ENCODE measurements at places on chromosomes 4 and X.

DNA sequence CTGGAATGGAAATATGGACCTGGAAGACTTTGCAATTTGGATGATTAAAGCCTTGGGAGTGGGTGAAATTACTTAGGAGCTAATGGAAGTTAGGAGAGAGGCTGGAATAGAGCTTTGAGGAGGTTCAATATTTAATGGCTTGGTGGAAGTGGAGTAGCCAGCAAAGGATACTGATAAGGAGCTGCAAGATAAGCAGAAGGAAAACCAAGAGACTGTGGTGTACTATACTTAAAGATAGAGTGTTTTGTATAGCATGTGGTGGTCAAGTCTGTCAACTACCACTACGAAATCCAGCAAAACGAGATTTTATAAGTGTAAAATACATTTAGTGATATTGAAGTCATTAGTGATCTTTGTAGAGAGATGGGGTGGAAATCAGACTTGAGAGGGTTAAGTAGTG, 54.0 kb upstream of the TMLHE start:
- DNase-seq = no peak

GRCh38 chrX:122579526-122579925, 604.6 kb upstream of the GRIA3 start:
- no peak for DNase-seq

GRCh38 chrX:68691921-68692320, 44.5 kb downstream of the STARD8 start:
- no peak for DNase-seq

- DNase-seq = no peak
Measured at GRCh38 chr4:1716065-1716945, 4.2 kb upstream of the SLBP start.

GRCh38 chr4:55498051-55498450, 48.7 kb downstream of the CLOCK start:
- DNase-seq = no peak

GRCh38 chr4:155011163-155011780, 197.2 kb upstream of the NPY2R start:
- no peak for DNase-seq

DNA sequence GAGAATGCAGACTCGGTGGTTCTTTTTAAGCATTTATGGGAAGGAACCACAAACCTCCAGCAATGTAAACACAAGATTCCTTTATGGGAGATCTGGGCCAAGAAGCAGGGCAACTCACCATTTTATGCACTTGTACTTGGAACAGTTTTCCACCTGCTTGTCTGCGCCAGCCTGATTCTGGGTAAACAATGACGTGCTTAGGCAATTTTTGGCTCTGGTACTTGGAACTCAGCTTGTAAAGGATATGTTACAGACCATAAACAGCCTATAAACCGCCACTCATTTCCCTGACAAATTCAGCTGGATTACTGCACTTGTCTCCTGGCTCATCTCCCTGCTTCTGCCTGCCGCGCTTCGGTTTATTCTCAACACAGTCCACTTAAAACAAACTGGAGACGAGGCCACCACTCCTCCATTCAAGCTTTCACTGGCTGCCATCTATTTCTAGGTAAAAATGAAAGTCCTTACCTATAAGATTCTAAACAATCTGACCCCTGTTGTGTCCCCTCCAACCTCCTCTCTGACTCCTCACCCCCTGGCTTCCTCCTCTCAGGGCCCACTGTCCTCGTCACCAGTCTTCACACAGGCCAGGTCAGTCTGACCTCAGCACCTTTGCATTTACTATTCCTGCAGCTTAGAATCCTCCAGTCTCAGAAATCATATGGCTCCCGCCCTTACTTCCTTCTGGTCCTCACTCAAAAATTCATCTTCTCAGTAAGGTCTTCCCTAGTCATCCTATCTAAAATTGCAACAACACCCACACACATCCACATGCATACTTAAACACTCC, 205.9 kb upstream of the GALNT7 start:
- DNase-seq = no peak

DNA sequence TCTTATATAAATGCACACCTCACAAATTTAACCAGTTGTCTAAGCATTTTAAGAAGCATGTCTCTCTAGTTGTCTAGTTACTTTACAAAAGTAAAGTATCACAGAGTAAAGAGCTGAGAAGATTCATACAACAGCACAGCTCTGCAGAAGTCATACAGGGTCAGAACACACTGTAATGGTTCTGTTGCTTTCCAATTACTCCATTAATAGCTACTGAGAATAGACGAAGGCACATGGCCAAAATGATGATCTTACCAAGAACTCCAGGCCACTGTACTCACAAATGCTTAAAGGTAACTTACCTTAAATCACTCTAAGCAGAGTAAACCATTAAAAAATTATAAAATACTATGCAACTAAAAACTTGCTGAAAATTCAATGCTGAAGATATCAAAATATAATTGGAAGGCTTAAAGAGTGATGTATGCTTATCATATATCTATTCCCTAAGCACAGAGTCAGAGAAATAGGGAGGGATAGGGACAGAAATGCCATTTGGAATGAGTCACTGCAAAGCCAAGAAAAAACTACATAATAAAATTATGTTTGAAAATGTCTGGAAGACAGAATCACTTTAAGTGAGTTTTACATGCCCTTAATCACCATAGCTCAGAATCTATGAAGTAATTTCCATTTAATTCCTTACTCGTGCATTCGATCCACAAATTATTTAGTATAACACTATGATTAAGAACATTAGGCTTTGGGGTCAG, 71.0 kb downstream of the DDX60L start:
- no peak for DNase-seq

DNA sequence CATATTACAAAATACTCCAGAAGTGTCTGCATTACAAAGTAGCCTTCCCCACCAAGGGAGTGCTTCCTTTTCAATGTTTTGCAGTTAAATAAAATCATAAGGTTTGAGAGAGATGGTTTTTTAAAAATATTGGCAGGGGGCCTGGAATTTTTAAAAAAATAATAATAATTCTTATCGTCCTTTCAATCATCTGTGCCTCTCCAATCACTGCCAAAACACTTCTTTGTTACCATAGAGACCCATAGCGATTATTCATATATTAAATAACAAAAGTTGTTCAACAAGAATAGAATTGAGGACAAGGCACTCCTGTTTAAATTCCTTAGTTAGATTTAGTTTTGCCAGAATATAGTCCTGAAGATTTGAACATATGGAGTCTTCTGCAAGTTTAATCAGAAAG, 203.1 kb downstream of the FAT4 start:
- no peak for DNase-seq

- no peak for DNase-seq
Measured at GRCh38 chr4:53925050-53925605, 139.3 kb downstream of the CHIC2 start.

DNA sequence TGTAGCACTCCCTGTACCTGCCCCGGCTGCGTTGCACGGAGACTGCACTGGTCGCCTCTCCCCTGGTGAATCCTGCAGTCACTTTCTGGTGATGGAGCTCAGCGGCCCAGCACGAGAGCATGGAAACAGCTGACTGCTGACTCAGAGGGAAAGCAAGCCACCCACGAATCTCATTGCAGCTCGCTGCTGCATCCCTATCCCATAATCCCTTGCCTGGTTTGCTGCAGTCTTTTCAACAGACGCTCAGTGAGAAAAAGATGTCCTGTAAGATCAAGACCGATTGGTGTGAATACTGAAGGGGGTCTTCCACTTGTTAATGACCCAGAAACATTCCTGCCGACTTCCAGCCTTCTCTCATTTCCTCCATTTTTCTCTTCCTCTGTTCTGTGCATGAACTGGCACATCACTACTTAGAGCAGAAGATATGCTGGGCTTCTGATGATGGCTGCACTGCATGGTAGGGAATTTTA, 52.9 kb downstream of the TRIM2 start:
- no peak for DNase-seq

- DNase-seq = no peak
Measured at GRCh38 chr4:89879215-89879614, 15.4 kb upstream of the MMRN1 start.

DNA sequence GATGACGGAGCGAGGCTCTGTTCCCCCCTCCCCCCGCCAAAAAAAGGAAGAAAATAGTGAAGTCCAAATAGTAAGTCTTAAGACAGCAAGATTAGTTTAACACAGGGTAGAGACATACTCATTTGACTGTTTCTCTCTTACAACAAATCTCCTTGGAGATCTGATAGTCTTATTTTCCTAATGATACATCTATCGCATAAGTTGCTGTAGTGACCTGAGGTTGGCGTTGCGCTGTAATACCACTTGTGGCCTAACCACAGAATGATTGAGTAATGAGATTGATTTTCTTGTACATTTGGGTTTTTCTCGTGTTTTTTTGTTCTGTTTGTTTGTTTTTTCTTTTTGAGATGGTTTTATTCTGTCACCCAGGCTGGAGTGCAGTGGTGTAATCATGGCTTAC, 27.2 kb downstream of the OCIAD1 start:
- no peak for DNase-seq

DNA sequence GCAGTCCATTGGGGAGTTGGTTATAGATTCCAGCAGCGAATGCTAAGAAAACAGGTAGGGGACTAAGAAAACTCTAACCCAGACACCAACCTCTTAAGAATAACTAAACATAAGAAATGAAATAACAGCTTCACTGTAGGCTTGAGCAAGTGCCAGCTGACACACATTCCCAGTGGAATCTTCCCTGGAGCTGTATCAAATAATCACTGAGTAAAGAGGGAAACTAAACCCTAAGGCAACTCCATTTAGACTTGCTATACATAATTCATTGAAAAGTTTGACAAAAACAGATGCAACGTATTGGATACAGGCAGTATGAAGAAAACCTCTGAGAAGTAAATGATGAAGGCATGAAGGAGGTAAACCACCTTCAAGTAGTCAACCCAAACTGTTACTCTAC, 293.5 kb downstream of the OPHN1 start:
- no peak for DNase-seq

- DNase-seq = no peak
Measured at GRCh38 chrX:30635630-30636029, 17.6 kb upstream of the GK start.

DNA sequence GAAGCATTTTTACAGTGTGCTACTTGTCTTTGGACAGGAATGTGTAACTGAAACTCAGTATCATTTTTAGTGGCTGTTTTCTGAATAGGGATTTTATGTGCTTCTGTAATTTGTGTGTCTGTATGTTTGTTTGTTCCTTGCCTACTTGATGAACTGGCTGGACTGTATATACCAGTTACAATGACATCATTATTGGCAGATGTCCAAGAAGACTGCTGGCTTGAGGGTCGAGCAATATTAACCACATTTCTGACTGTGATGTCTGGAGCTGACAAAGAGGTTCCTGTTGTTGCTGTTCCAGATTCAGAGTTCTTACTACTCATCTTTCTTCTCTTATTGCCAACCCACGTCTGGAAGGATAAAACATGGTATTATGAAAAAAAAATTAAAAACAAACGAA, 33.0 kb downstream of the HDX start:
- no peak for DNase-seq

DNA sequence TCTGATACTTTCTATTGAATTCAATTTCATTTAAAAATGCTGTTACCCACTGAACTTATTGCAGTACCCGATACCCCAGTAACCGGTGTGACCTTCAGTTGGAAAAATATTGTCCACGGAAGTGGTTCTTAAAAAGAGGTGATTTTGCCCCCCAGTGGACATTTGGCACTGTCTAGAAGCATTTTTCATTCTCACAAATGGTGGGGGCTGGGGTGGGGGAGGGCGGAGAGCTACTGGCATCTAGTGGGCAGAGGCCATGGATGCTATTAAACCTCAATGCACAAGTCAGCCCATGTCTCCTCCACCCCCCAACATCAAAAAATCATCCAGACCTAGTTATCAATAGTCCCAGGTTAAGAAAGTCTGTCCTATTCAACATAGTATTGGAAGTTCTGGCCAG, 19.6 kb upstream of the CHM start:
- DNase-seq = no peak

DNA sequence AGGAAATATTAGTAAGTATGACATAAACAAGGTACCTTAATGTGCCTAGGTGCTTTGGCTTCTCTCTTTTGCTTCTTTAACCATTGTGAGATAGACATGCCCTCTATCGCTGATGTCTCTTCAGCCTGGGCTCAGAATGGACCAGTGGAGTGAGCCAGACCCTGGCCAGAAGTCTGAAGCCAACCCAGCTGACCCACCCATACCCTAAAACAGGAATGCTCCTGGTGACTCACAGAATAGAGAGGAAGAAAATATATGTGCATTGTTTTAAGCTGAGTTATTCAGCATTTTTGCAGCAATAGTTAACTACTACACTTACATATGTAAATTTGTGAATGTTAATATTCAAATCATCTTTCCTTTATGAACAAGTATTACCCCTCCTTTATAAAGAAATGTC, 167.5 kb upstream of the PCDH10 start:
- no peak for DNase-seq

GRCh38 chrX:91080822-91081221, 353.8 kb upstream of the PABPC5 start:
- no peak for DNase-seq

DNA sequence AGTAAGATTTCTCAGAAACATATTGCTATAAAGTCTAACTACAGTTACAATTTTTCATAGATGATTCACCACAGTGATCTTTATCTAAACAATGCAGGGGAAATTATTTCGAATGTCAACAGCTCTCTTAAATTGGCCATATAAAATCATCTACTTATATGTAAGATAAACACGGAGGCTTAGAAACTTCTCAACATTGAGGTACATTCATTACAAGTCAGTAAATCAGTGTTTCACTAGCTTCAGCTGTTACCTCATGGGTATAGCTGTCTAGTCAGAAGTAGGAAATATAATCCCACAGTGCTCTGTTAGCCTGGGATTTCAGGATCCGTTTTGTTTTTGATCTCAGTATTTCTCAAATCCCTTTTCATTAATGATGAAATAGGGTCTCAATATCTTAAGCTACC, 43.2 kb downstream of the PCDH7 start:
- DNase-seq = no peak

DNA sequence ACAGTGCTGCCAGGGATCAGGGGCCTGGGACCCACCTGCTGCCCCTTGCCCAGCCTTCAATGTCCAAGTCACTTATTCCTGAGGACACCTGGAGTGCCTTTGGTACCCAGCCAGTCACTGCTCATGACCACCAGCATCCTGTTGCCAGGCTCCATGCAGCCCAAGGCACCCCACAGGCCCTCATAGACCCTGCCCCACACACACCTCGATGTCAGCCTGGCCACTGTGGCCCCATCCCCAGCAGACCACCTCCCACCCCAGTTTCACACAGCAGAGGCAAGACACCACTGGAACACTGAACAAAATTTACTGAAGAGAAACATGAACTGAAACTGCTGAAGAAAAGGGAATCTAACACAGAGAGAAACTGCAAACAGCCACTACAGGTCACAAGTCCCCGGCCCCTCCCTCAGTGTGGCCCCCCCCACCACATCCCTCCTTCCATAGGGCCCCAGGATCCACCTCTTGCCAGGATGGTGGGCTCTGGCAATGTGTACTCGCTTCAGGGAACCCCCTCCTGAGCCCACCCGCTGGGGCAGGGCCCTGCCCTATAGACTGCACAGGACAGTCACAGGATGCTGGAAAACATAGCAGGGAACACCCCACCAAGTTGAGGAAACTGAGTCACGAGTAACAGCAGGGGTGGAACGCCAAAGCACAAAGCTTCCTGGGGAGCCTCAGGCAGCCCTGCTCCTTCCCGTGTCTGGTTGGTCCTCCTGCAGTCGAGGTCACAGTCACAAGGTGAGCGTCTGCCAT, 5.2 kb downstream of the PNMA5 start:
- DNase-seq = no peak

Measured in stimulated activated CD8-positive, alpha-beta memory T cell treated with anti-CD3 and anti-CD28 coated beads, Interleukin-7, amount 100 ng/mL, for 1 hour (primary cell).